ENCODE measurements at places on chromosomes 11 and 22.

GRCh38 chr11:70281156-70281609 lies 10.7 kb downstream of the PPFIA1 start:
- peak; percentile 82 for DNase-seq

GRCh38 chr22:33535937-33536875 lies 384.1 kb downstream of the LARGE1 start:
- DNase-seq, result no peak

GRCh38 chr11:19598456-19598855 lies 114.2 kb upstream of the NAV2 start:
- DNase-seq, result peak; percentile 67

DNA sequence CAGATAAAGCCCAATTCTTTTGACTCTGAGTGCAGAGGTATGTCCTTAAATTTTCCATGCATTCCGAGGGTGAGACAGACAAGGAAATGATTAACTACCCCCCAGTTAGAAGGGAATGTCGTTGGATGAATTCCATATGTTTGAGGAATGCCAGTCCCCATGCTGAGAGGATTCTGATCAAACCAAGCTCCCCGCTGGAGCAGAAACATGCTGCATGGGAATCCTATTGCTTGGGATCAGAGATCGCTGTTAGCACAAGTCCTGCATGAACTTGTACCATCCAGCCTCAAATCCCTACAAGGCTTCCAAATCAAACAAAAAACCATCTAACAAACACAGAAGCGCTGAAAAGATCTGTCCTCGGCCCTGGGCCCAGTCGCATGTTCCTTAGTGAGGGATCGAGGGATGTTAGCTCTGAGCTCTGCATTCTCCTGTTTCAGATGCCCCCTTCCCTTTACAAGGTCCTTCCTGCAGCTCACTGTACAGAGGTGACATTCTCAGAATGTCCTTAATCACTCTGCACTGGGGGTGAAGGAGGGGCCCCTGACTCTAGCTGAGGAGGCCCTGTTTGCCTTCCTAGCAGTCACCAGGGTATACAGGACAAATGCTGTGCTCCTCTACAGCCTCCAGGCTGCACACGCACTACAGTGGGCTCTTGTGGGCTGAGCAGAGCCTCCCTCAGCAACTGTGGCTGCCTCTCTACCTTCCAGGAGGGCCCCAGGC lies 353.4 kb downstream of the TENM4 start:
- peak; percentile 97 for DNase-seq

- peak; percentile 76 for DNase-seq
These were observed 71.5 kb downstream of the SIK3 start for GRCh38 chr11:117026593-117027330.

DNA sequence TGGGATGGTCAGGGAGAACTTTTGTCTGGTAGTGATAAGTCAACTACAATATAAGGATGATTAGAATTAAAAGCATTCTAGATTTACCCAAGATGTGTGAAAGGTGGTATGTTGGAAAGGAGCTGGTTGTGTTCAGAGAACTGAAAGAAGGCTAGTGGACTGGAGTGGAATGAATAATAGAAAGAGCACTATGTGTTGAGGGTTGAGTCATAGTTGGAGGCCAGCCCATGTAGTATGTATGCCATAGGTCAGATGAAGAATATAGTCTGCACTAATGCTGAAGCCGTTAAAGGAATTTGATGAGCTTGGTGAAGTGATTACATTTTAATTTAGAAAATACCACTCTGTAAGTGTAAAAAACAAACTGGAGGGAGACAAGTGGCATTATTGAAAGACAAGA lies 514.1 kb downstream of the CNTN5 start:
- DNase-seq, result no peak

DNA sequence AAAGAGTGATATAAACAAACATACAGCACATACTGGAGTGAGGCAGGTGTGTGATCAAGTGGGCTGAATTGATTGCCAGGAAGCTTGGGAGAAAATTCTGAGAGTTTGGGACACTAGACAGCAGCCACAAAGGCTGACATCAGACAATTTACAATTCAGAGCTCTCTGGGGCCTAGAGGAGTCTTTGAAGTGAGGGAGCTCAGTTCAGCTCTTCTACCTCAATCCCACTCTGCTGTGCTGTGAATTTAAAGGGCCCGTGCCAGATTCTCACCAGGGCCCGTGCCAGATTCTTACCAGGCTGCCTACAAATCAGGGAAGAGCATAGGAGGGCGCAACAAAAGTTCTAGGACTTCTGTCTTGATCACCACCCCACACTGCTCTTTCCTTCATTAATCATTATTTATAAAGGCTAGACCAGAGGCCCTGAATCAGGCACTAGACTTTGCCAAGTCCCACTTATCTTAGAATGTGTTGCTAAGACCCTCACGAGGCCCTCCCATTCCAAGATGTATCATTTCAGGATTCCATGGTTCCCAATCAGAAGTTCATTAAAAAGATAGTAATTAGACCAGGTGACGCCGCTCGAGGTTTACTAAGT lies 112.4 kb downstream of the KIRREL3 start:
- no peak for DNase-seq

GRCh38 chr11:43747130-43747802 lies 66.7 kb downstream of the HSD17B12 start:
- DNase-seq, result no peak

DNA sequence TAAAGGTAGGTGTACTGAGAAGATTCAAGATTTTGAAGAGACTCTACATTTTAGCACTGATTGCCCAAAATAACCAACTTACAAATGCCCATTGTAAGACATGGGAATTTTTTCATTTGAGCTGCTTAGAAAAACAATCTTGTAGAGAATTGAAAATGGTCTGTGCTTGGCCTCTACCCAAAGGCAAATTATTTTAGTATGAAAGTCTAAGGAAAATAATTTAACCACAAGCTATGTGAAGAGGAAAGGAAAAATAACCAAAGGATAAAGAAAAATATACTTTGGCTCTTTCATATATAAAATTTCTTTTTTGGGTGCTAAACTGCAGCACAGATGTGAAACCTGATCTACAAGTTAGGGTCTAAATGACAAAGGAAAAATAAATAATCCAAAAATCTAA lies 54.9 kb downstream of the ME3 start:
- peak; percentile 86 for DNase-seq

- no peak for DNase-seq
These were observed 1.4 kb downstream of the FGF4 start for GRCh38 chr11:69773626-69774353.

DNA sequence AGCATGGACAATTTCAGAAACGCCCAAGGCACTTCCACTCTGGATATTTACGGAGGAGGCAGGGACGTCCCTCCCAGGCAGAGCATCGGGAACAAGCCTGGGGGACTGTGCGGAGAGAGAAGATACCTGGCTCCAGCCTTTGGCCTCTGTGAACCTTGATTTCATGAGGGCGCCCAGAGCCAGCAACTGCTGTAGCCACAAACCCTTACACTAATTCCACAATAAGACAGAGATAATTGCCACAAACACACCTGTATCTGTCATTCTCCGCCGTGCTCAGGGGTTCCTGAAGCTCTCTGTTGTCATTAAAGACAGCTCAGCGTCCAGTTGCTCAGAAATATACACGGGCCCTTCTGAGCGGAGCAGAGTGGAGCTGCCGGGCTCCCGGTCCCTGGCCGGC lies 1292.1 kb downstream of the TBC1D22A start:
- no peak for DNase-seq

Data from EH (cell line).